ENCODE measurements at places on chromosomes 13 and 19.
A peak's percentile ranks its signal among the peaks of the same experiment; 100 is the strongest.

- DNase-seq, result no peak
These were observed 473.4 kb downstream of the SLITRK5 start for GRCh38 chr13:88144580-88144979.

DNA sequence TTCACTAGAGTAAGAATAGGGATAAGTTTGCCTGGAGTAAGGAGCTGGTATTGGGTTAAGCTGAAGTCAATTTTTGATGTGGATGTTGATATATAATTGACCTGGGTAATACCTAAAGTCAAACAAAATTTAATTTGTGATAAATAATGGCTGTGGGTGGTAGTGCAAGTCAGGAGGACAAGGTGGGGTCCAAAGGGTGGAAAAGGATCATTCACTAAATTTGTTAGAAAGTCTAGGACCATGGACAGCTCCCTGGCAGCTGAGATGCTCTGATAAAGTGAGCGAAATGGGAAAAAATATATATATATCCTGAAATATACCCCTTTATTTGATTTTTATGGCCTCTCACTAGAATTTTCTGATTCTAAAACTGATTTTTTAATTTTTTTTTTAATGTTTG is 463.5 kb downstream of the GPC6 start:
- peak; percentile 48 for DNase-seq

GRCh38 chr13:78137404-78138142 is 218.9 kb upstream of the EDNRB start:
- DNase-seq, result peak; percentile 80

DNA sequence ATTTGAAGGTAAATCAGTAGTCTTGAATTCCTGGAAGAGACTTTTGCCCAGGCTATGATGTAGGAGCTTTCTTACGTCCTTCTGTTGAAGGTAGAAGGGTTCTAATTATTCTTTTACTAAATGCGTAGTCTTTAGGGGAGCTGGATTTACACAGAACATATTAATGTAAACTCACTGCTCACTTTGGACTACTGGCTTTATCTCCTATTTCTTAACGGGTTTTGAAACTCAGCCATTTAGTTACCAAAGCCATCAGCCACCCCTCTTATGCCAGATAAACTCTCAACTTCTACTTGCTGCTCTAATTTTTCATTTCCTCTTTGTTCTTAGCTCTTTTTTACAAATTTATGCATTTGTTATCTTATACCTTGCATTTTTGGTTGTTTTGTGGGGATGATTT is 81.5 kb downstream of the FNDC3A start:
- DNase-seq, result no peak

DNA sequence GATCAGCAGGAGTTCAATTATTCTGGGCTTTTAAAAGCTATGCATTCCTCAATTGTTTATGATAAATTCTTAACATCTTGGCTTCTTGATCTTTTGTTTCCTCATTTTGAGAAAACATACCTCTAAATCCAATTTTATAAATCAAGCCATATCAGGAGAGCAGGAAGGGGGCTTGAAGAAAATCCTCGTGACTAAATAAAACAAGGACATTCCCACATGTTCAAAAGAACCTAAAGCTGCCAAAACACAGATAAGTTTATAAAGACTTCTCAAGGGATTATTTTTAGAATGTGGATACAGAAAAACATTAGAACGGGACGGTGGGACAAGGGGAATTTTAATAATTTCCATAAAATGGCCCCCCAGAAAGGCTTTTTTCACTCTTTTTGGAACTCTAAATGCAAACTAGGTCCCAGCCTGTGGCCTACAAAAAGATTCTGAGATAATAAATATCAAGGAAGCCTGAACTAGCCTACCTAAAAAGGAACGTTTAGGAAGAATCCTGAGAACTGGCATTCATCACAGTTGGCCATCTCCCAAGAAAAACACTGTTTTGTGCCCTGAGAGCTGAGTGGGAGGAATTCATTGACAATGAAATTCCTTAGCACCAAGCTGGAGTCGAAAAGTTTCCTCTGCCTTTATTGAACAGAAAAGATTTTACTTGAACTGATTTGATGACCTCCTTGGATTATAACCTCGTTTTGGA is 30.1 kb downstream of the ZAR1L start:
- peak; percentile 86 for DNase-seq

DNA sequence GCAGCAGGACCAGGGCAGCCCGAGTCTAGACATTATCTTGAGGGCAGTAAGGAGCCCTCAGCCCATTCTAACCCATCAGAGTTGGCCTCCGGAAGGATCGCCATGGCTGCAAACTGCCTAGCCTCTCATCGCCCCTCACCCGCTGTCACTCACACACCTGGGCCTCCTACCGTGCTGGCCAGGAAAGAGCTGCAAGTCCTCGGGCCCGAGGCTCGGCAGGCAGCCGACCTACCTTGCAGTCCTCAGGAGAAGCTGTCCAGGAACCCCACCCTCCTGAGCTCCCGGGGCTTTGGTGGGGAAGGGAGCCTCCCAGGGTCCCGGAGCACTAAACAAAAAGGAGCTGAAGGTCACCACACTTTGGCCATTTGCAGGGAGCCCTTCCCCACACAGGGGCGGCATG is 46.8 kb downstream of the CCNE1 start:
- DNase-seq, result no peak

DNA sequence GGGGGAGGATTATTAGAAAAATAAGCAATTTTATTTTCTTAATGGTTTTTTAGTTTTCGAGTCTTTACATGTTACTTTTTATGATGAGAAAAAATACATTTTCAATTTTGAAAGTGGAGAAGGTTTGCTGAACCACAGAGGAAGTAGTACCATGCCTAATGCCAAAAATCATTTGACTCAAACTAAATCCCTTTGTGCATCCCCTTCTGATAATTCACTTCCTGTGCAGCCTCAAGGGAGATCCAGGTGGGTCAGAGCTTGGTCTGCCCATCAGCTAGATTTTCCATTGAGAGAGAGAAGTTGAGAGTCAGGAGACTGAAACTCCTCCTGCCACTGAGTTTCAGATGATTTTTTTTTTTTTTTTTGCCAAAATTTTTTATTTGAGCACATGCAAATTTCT is 571.7 kb downstream of the LIG4 start:
- no peak for DNase-seq

- no peak for DNase-seq
These were observed 130.8 kb downstream of the USP12 start for GRCh38 chr13:27040826-27041108.

- DNase-seq, result no peak
These were observed 1.4 kb downstream of the RAP2A start for GRCh38 chr13:97435323-97435722.

GRCh38 chr13:33109271-33109697 is 93.1 kb downstream of the KL start:
- peak; percentile 67 for DNase-seq

DNA sequence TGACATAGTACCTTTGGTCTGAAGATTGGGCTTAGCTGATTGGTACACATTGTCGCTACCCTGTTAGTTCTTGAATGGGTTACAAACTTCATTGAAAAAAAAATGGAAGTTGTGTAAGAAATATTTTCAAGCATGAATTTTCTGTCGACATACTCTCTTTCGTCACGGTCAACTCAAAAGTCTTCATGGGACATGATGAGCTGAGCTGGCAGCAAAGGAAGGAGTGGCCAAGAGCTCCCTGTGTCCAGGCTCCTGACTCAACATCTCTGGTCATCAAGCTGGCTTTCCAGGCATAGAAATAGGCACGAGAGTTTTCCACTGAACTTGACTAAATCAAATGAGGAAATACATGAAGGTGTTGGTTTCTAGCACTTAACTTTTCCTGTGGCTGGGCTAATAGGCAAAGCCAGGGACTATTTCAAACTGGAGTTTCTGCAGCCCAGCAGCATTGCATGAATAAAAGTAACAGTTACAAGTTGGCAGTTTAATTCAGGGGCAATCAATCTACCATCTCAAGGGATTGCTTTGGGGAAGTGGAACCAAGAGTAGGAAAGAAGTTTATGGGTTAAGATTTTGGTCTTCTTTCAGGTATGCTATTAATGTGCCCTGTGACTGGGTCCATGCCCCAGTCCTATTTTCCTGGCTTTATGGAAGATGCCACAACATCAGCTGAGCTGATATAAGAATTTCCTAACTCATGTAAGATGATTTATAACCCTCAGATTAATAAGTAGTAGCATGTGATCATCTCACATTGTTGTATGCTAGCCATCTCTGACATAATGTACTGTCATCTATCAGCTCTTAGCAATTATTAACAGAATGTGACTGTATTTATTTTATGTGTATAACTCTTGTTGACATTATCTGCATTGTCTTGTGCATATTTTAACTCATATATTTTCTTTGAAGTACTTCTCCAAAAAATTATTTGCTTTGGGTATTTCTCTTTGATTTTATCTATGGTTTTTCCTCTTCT is 385.8 kb downstream of the DLEU7 start:
- peak; percentile 14 for DNase-seq

DNA sequence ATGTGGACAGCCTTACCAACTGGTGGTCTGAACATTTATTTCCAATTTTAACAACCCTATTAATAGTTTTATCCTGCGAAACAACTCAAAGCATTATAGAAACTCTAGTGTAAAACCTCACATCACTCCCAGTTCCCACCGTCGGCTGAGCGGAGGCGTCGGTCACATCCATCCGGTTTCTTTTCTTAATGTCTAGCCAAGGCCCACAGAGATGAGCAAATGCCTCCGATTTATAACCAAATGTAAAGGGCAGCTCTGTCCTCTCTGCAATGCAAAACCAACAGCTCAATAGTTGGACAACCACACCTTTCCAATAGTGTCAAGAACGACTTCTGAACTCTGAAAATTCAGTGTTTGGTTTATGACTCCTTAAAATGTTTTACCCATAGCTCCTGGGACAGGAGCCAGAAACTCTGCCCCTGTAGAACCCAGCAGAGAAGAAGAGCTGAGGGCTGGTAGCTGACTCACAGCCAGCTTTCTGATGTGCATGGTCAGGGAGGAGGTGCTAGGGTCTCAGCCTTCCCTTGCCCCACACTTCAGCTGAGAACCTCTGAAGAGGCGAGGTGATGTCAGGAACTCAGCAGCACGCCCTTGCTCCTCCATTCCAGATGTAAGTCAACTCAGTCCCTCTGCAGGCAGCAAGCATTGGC is 90.2 kb upstream of the UQCRFS1 start:
- no peak for DNase-seq

DNA sequence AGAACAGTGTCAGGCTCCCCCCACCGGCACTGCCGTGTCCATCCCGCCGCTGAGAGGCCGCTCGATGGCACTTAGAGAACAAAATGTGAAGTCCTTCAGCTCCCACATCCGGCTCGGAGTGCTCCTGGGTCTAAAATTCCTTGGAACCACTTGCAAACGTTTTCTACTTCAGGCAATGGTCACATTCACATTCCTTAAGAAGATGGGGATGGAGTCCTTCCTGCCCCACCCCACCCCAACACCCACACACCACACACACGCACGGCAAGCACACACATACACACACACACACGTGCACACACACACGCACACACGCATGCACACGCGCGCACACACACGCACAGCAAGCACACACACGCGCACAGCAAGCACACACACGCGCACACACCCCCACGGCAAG is 83.4 kb downstream of the SOX1 start:
- DNase-seq, result no peak

GRCh38 chr13:50162001-50162400 is 146.8 kb downstream of the KCNRG start:
- peak; percentile 42 for DNase-seq

GRCh38 chr19:40807147-40808020 is 8.4 kb downstream of the EGLN2 start:
- no peak for DNase-seq

DNA sequence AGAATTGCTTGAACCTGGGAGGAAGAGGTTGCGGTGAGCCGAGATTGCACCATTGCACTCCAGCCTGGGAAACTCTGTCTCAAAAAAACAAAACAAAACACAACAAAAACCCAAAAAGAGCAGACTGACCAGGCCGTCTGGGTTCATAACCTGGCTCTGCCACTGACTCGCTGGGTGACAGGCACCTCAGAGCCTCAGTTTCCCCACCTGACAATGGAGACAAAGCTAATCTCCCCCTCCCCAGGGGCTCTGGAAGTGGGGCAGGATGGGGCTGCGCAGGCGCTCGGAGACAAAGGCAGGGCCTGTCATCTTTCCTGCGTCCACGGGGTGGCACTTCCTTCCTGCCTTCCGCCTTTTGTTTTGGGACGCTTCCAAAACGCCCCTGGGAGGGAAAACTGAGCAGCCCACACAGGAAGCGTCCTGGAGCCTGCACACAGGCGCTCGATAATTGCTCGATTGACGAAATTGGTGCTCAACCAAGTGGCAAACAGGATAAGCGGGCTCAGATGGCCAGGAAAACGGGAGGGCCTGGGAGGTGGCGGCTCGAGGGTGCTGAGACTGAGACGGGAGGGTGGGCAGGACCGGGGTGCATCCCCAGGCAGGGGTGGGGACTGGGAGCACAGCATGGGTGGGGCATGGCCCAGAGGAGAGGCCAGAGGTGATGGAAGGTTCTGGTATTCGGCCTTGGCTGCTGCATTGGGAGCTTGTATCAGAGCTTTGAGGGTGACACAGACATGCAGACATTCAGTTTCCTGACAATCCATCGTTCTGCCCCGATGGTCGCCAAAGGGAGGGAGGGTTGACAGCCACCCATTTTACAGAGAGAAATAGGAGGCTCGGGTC is 17.8 kb downstream of the SPC24 start:
- peak; percentile 95 for DNase-seq

GRCh38 chr13:75135325-75135825 is 346.6 kb downstream of the TBC1D4 start:
- peak; percentile 94 for DNase-seq

DNA sequence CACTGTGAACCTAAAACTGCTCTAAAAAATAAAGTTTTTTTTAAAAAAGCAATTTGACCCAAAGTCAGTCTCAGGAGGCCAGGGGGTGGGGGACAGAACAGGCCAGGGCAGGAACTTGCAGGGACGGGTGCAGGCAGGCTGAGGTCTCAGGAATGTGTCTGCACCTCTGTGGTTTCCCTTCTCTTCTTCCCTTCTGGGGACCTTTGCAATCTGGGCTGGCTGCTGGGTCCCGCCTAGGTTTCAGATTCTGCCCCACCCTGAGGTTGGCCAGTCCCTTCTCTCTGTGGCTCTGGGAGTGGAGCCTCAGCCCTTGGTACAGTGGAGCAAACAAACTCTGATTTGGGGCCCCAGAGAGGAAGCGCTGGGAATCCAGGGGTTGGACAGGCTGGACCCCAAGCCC is 5.3 kb upstream of the F2RL3 start:
- DNase-seq, result no peak

DNA sequence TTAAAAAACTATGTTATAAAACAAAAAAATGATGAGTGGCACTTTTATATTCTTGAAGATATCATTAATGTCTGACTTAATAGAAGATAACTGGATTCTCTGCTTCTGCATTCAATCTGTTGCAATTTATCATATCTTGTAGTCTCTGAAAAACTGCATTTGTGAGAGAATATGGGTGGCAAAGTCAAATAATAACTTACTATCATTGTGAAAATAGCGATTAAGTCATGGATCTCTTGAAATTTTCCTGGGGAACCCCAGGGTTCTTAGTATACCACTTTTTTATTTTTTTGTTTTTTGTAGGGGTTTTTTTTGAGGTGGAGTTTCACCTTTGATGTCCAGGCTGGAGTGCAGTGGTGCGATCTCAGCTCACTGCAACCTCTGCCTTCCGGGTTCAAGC is 127.1 kb downstream of the STOML3 start:
- no peak for DNase-seq

DNA sequence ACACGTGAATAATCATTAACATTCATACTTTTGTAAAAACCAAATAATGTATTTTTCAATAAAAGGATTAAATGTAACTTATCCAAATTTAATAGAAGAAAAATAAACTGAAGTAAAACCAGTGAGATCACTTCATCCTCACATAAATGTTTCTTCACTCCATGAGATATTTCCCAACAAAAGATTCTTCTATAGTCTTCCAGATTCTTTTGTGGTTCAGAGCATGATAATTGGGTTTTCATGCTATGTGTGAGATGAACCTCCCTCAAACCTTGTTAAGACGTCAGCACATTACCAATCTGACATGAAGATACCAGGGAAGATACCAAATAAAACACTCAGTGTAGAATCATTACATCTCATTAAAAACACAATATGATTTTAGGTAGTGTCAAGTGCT is 62.9 kb upstream of the OXGR1 start:
- DNase-seq, result no peak
